ENCODE measurements at places on chromosomes 2 and 18.

DNA sequence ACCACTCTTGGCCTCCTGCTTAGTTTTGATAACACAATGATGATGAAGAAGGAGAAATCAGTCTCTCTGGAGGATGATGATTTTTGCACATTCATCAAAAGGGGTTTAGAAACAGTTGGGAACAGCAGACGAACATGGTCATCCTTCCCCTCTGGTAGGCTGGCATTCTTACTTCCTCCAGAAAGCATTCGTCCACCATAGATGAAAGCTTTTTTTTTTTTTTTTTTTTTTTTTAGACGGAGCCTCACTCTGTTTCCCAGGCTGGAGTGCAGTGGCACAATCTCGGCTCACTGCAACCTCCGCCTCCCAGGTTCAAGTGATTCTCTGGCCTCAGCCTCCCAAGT is 43.5 kb upstream of the TTC39C start:
- DNase-seq = no peak

DNA sequence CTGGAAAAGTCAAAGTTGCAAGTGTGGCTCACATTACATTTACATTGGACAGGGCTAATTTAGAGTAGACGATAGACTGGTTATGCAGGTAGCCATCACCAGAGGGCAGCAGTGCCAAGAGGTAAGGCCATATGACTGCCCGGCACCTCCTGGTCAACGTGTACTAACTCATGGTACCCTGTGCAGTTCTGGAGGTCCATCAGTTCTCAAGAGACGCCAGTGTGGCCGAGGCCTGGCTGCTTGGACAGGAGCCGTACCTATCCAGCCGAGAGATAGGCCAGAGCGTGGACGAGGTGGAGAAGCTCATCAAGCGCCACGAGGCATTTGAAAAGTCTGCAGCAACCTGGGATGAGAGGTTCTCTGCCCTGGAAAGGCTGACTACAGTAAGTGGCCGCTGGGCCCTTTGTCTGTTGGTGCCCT is 65.8 kb upstream of the EML6 start:
- DNase-seq = no peak

DNA sequence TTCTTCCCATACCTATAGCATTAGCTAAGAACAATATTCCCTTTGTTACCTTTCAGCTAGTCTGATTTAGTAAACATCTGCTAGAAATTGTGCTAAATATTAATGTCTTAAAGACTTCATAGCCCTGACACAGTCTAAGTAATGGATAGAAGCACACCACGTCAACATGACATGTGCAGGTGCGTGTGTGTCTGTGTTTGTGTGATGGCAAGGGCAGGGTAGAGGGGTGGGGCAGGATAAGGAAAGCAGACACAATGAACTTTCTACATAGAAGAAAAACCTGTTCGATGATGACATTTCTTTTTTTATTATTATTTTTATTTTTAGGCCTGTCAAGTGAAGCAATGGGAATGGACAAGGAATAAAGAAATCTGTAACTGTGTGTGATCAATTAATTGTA is 223.3 kb downstream of the NOL4 start:
- no peak for DNase-seq

DNA sequence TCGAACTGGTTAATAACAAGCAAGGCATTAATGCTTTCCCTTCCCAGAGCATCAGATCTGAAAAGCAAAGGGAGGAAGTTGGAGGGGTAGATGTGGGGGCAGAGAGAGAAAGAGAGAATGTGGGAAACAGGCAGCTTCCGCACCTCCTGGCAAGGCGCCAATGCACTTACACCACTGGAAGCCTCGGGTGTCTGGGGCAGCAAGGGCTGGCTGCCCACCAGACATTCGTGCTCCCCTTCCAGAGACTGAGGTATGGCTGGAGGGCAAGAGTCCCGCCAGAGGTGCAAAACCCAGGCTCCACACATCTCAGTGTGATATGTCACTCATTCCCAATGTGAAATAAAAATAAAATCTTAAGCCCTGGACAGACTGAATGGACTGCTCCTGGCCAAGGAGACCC is 46.4 kb downstream of the TEX51 start:
- no peak for DNase-seq

GRCh38 chr18:48456838-48457237 is 47.7 kb upstream of the ZBTB7C start:
- no peak for DNase-seq

- DNase-seq = peak; percentile 55
These were observed 17.0 kb downstream of the TNFAIP6 start for GRCh38 chr2:151374436-151374835.

DNA sequence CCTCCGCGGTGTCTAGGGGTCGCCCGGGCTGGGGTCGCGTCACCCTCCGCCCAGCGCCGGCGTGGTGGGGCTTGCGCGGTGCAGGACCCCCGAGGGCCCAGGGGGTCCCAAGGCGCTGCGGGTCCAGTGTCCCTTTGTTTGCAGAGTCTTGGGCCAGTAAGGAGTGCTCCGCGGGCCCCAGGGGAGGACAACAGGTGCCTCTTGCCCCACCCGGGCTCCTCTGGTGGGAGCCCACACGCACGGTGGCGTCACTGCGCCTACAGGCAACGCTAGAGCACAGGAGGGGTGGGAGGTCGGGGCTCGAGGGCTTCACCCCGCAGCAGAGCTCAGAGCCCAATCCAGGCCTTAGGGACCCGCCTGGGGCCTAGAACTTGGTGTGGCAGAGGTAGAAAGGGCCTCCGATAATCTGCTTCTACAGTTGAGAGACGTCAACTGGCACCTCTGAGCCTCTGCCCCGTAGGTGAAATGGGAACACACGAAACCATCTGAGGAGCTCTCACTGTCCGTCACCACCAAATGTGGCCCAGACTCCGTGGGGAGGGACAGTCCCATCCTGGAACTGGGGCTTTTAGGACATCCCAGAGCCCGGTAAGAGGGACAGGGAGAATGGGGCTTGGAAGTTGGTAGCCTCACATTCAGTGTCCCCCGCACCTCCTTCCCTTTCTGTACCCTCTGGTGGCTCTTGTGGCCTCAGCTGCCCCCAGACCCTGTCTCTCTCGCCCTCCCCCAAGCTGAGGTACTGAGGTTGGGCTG is 1.4 kb downstream of the ARID5A start:
- no peak for DNase-seq

- DNase-seq = no peak
These were observed 105.7 kb upstream of the LINC00305 start for GRCh38 chr18:64254399-64255093.

DNA sequence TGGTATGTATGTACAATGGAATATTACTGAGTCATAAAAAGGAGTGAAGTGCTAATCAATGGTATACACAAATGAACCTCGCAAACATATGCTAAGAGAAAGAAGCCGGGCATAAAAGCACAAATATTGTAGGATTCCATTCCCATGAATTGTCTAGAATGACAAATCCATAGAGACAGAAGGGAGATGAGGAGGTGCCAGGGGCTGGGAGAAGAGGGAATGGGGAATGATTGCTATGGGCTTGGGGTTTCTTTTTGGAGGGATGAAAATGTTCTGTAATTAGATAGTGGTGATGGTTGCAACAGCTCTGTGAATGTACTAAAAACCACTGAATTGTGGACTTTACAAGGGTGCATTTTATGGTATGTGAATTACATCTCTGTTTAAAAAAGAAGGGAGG is 73.5 kb downstream of the GLI2 start:
- peak; percentile 33 for DNase-seq

DNA sequence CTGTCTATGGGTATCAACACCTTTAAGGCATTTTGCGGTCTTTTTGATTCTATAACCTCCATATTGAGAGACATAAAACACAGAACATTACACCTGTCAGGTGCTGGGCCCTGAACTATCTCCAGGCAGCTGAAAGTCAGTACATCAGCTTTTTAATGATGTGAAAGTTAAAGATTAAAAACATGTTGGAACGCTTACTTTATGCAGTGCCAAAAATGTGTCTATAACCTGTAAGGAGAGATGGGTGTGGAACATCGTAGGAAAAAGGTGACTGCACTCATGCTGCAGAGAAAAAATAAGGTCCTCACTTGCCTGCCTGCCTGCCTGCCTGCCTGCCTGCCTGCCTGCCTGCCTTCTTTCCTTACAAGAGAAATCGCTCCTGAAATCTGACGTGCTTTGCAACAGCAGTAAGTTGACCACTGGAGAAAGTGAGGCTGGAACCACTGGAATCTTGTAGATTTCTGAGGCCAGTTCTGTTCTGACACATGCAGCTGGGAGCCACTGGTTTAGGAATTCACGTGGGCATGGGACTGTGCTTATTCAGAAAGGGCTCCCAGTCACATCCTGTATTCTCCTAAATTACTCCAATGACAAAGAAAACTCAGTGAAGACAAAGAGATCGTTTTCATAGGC is 34.1 kb downstream of the BCL11A start:
- DNase-seq = no peak

GRCh38 chr2:189302274-189302948 is 122.8 kb upstream of the COL5A2 start:
- no peak for DNase-seq

- DNase-seq = no peak
These were observed 128.4 kb downstream of the IKZF2 start for GRCh38 chr2:213022987-213023386.

- peak; percentile 74 for DNase-seq
These were observed 114.1 kb upstream of the PKDCC start for GRCh38 chr2:41933585-41934320.

DNA sequence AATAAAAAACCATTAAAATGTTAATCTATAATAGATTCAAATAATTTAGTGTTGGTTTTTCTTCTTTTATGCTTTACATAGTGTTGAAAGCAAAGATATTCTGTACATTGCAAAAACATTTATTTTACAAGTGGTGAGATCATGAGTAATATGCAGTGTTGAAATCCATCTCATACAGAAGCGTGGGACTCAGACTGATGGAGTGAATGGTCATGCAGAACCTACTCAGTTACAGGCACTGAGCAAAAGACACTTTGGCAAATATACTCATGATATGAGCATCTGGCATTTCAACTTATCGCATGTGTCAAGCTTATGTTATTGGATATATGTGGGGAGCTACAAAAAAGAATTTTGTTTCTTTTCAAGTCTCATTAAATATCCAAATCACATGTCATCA is 620.2 kb upstream of the NETO1 start:
- DNase-seq = no peak

DNA sequence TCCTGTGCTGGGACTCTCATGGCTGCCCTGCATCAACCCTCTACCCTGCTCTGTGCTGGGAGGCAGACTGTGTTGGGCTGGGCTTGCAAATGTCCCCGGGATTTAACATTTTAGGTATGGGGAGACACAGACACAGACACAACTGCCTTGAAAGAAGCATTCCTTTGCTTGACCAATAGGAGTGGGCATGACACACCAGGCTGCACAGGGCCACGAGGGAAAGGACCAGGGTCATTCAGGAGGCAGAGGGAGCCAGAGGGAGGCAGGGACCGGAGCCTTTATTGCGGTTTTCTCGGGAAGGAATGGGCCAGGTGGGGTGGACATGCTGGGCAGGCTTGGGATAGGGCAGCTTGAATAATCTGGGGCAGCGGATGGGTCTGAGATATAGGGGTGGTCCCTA is 238.7 kb upstream of the COPS8 start:
- DNase-seq = no peak

- no peak for DNase-seq
These were observed 123.1 kb upstream of the PPP1CB start for GRCh38 chr2:28628506-28628905.
